Adipocyte (in vitro differentiated cells): ENCODE measurements at places on chromosomes 7 and 10.

DNA sequence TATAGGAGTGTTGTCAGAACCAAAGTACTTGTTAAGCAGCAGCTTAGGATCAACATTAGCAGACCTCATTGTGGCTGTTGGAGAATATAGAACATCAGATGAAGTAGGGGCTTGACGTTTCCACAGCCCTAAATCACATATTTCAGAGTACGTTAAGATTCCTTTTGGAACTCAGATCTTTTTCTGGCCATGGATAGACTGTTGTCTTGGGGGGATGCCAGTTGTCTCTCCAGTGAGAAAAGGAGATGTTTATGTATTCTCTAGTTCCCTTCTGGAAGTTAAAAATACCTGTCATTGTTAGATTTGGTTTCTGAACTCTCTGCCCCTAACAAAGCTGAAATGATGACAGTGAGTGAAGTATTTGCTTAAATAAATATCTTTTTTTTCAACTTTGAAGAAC lies 191.3 kb downstream of the AUTS2 start:
- DNase-seq: no peak

DNA sequence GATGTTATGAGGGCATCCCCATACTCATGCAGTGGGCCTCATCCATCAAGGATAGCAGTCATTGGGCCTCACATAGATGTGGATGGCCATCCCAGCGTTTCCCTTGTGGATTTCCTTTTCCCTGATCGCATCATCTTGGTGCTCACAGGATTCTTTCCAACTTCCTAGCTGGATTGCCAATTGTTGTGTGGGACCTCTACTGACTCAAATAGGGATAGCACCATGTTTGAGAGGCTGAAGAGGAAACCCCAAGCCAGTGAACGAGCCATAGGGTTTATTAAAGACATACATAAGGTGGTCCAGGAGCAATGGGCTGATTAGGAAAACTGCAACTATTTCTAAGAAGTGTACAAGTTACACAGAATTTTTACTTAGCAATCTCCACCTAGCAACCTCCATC lies 21.8 kb downstream of the ASZ1 start:
- DNase-seq: no peak

GRCh38 chr10:11049806-11050205 lies 32.1 kb downstream of the CELF2 start:
- DNase-seq: no peak

DNA sequence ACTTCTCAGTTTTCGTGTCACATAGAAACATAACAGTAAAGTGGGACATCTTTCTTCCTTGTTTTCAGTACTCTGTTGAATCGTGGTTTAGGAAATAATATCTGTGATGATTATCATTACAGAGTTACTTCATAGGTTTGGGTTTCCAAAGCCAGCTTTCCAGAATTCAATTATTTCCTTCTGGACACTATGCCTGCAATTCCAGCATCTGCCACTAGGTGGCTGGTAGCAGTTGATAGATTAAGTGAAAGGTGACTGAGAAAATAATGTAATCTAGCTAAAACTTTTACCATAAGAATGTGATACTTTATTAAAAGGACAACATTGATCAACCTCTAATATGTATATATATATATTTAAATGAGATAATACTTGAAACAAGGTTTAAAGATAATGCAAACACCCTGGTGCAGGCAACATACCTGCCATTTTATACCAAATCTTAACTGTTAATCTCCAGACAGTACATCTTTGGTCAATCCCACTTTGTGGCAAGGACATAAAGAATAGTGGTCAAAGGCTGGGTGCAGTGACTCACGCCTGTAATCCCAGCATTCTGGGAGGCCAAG lies 102.6 kb downstream of the SH3PXD2A start:
- DNase-seq: no peak

GRCh38 chr10:49163741-49164140 lies 24.4 kb downstream of the TMEM273 start:
- no peak for DNase-seq

GRCh38 chr7:95553939-95554338 lies 42.4 kb downstream of the PDK4 start:
- no peak for DNase-seq

DNA sequence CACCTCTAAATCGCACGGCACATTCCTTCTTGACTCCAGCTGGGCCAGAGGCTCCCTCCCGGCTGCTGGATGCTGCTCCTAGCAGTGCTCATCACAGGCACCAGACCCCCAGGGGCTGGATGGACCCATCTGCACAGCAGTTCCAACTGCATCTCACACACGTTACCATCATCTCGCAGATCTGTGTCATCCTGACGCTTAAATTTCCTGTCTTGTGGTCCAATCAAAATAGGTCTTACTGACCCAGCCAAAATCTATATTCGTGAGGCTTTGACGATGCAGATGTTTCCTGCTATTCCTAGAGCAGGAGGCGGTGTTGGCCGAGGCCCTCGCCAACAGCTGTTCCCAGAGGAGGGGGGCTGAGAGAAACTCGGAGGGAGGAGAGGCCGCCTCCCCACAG lies 108.0 kb downstream of the MKI67 start:
- no peak for DNase-seq

GRCh38 chr10:70528741-70529362 lies 50.3 kb downstream of the PALD1 start:
- peak; percentile 65 for DNase-seq

GRCh38 chr7:6171532-6172223 lies 100.7 kb downstream of the CYTH3 start:
- no peak for DNase-seq

DNA sequence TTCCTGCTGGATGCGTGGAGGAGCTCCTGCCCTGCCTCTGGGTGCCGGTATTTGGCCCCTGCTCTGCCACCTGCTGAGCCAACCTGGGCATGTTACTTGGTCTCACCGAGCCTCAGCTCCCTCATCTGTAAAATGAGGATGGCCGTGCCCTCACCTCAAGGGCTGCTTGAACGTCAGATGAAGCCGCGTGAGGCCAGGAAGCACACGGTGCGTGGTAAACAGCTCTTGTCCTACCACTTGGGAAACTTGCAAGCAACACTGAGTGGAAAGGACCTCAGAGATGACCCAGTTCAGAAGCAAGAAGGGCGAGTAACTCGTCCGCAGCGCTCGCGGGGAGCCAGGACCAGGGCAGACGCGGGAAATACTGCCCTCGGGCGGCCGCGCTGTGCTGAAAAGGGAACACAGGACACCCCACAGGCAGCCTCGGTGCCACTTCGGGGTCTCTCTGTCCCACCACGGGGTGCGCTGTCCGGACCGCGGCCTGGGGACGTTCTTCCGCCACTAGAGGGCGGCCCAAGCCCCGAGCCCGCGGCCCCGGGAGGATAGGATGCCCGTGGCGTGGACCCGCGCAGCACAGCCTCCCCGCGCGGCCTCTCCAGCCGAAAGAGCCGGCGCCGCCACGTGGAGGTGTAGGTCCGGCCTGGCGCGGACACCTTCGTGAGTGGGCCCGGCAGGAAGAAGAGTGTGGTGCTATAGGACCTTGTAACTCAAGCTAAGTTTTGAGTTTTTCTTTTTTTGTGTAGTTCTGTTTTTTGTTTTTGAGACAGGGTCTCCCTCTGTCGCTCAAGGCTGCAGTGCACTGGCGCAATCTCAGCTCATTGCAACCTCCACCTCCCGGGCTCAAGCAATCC lies 94.1 kb downstream of the PRKAG2 start:
- DNase-seq: peak; percentile 90

- peak; percentile 14 for DNase-seq
Measured at GRCh38 chr7:5525271-5526099, 101.9 kb upstream of the TNRC18 start.
